Spinal cord (tissue), 10 donors: ENCODE measurements at places on chromosomes 4 and X. TPM values are rescaled to one million over a fixed set of nuclear protein-coding genes. Genes with fewer than 3 reads are reported as not detected.

MAGEC3 gene
- total RNA-seq = not detected

CNGA2 gene
- total RNA-seq = not detected

DKK2 gene
- 32.2 TPM for total RNA-seq

MTHFD2L gene
- 48.1 TPM for total RNA-seq

ETFDH gene
- total RNA-seq = 35.7 TPM

FAM241A gene
- 1.7 TPM for total RNA-seq

PHKA2 gene
- 16.8 TPM for total RNA-seq

BEND2 gene
- 0.06 TPM for total RNA-seq

LDOC1 gene
- 13.9 TPM for total RNA-seq

TCEAL2 gene
- total RNA-seq = 26.8 TPM

PPP1R2C gene
- total RNA-seq = not detected

JCHAIN gene
- total RNA-seq = 0.39 TPM

COL25A1 gene
- 9.3 TPM for total RNA-seq

RBMX gene
- 287 TPM for total RNA-seq

NUDT10 gene
- 13.4 TPM for total RNA-seq

PIM2 gene
- 10.3 TPM for total RNA-seq

LPAR4 gene
- 12.6 TPM for total RNA-seq

SLC2A9 gene
- 4.4 TPM for total RNA-seq

MXRA5 gene
- total RNA-seq = 53.6 TPM

NLRP2B gene
- total RNA-seq = 0.10 TPM

PPARGC1A gene
- 15.8 TPM for total RNA-seq

SUPT20HL1 gene
- not detected for total RNA-seq

TMPRSS11D gene
- not detected for total RNA-seq

RNF128 gene
- total RNA-seq = 11.3 TPM

C1QTNF7 gene
- 2.1 TPM for total RNA-seq

ASB12 gene
- 0.22 TPM for total RNA-seq

STATH gene
- total RNA-seq = not detected

PGRMC1 gene
- total RNA-seq = 250 TPM

NHSL2 gene
- total RNA-seq = 9.3 TPM

GAGE13 gene
- total RNA-seq = not detected

SSX3 gene
- not detected for total RNA-seq

MED28 gene
- total RNA-seq = 21.1 TPM

MAGEC1 gene
- not detected for total RNA-seq

SSX2 gene
- not detected for total RNA-seq

SOX3 gene
- 2.3 TPM for total RNA-seq

AVPR2 gene
- not detected for total RNA-seq

GAGE12J gene
- total RNA-seq = not detected

RENBP gene
- 7.0 TPM for total RNA-seq

SPATA4 gene
- total RNA-seq = 0.50 TPM
